ENCODE measurements at places on chromosomes 6 and 20.

GRCh38 chr6:130935978-130936377, 108.8 kb downstream of the SMLR1 start:
- no peak for DNase-seq

DNA sequence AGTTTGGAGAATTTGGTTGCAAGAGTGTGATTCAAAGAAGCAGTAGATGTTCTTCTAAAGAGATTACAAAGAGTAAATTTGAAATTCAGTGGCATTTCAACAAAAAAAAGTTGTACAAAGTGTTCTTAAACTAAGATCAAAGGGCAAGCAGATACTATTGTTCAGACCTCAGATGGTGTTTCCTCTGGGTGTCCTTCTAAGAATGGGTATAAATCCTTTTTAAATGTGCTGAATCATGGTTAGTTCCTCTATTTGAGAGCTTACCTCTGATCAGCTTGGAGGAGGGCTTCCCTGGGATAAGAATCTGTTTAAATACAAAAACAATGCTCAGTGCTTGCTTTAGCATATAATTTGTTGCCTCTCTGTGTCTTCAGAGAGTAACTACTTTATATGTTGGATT, 6.3 kb downstream of the BMP6 start:
- DNase-seq, result no peak

GRCh38 chr20:58377766-58378401, 11.1 kb upstream of the VAPB start:
- no peak for DNase-seq

- DNase-seq, result peak; percentile 97
Measured at GRCh38 chr6:15504581-15505350, 158.1 kb downstream of the DTNBP1 start.

DNA sequence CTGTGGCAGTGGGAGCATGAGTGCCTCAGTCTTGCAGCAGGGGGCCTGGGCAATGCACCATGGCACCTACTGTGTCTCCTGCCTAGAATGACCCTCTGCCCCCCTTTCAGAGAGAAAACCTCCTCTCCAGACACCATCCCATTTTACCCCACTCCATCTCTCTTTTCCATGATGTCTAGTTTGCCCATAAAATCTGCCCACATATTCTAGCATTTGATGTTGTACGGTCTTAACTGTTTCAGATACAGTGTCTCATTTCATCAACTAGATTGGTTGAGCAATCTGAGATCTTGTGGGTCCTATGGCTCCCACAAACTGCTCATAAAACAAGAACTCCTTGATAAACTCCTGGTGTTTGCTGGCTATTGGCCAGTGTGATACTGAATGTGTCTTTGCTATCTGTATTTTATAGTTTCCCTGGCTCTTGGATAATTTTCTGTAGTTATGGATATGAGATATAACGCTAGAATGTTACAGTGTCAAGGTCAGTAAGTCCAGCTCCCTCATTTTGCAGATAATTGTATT, 8.1 kb downstream of the PNPLA1 start:
- no peak for DNase-seq

GRCh38 chr6:89045011-89045387, 35.6 kb upstream of the PNRC1 start:
- no peak for DNase-seq

DNA sequence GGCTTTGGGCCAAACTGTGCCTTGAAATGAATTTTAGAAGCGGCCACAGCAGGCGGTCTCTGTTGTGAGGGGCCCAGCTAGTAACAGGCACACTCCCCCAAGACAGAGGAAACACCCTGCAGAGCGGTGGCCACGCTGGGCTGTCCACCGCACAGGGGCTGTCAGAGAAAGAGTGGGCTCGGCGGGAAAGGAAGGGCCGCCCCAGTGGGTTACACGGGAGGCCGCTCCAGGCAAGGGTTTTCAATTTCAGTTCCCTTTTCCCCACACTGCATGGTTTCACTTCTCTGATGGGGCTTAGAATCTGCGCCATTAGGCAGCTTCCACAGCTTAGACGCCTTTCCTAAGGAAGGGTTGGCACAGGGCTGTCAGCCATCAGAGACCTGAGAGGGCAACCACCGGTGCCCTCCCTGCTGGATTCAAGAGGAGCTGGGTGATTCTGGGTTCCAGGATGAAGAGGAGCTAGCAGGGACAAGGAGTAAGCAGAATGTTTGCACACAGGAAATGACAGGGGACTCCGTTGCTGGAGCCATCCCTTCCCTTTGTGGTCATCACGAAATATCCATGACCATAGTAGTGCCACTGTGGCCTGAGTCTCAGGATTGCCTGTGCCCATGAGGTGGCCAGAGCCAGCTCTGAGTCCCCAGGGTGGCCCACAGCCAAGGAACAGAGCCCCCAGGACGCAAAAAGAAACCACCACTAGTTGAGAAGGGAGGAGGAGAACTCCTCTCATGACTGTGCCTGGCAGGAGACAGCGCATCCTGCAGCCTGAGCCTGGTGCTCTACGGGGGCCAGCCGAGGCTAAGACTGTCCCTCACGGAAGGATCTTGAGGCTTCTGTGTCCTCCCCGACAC, 282.7 kb downstream of the NRN1 start:
- no peak for DNase-seq

DNA sequence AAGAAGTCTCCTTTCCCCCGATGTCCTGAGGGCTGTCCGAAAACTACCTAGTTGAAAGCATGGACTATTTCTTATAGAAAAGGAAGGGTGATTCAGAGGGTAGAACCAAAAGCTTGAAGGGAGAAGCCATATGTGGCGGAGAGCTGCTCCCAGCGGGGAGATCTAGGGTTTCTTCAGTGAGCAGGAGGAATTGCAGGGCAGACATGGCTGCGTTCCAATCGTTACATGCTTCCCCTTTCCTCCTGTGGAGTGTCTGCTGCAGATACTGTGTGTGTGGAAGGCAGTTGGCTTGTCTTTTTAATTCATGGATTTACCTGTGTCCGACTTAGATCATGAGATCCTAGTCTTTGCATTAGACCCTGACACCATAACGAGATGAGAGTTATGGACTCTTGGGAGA, 799.5 kb downstream of the QKI start:
- DNase-seq, result no peak

DNA sequence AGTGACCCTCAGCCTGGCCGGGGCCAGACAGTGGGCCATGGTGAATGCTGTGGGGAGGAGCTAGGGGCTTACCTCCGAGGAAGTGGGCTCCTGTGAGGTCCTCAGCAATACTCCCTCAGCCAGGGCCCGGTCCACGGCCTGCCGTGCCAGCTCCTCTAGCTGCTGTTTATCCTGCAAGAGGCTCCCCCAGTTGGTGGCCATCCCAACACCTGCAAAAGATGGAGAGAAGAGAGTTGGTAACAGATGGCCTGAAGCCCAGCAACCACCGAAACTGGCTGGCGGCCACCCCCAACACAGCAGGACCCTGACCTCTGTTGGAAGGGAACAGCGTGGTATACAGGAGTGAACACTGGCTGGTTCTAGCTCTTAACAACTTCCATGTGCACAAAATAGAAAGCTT, 4.0 kb downstream of the GSS start:
- DNase-seq, result no peak
